Stimulated activated CD8-positive, alpha-beta memory T cell treated with anti-CD3 and anti-CD28 coated beads, Interleukin-12 subunit alpha, Interleukin-12 subunit beta, amount 100 ng/mL, for 4 hours (primary cell): ENCODE measurements at places on chromosomes 1 and 21.

DNA sequence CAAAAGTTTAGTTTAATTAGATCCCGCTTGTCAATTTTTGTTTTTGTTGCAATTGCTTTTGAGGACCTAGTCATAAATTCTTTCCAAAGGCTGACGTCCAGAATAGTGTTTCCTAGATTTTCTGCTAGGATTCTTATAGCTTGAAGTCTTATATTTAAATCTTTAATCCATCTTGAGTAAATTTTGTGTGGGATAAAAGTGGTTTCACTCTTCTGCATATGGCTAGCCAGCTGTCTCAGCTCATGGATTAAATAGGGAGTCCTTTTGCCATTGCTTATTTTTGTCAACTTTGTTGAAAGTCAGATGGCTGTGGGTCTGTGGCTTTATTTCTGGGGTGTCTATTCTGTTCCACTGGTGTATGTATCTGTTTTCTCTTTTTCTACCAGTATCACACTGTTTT lies 801.3 kb upstream of the ADGRL4 start:
- no peak for DNase-seq

- no peak for DNase-seq
Observed at GRCh38 chr1:106517224-106517623, 539.2 kb upstream of the PRMT6 start.

GRCh38 chr1:247561711-247562110 lies 12.8 kb downstream of the GCSAML start:
- DNase-seq: no peak

DNA sequence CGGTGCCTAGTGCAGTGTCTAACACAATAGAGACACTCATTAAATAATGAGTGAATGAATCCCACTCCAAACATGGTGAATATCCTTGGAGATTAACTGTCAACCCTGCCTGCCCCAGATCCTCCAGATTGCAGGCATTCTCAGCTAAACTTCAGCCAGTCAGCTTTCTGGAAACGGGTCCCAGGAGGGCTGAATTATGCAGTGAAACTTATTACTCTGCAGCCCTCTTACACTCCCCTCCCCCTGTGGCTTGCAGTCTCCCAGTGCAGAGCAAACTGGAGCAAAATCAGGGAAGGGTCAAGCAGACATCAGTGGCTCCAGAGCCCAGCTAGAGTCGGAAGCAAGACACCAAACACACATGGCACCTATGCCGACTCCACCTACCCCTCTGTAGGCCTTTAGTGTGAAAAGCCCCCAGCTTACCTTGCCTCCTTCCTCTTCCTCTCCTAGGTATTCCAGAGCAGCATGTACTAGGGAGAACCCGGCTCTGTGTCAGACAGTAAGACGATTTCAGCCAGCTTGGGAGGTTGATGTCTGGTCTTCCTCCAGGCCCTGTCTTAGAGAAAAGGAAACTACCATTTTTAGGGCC lies 6.5 kb upstream of the RGS16 start:
- DNase-seq: no peak

- DNase-seq: no peak
Observed at GRCh38 chr1:232238009-232238408, 391.9 kb downstream of the SIPA1L2 start.

DNA sequence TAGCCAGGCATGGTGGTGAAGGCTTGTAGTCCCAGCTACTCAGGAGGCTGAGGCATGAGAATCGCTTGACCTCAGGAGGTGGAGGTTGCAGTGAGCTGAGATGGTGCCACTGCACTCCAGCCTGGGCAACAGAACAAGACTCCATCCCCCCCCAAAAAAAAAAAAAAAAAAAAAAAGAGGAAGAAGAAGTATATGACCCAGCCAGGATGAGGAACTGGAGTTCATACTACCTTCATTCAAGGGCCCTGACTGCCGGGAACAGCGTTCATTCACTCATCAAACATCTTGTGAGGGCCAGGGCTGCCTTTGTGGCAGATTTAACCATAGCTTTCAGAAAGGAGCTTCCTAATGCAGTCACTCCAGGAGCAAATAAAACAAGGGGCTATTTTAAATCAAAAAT lies 127.6 kb downstream of the MRPS6 start:
- DNase-seq: no peak

GRCh38 chr1:192890134-192890533 lies 81.3 kb downstream of the RGS2 start:
- DNase-seq: no peak

- DNase-seq: no peak
Observed at GRCh38 chr1:220527908-220528678, at the start of gene MARK1. Gene MARK1 (plus strand): TSS chr1:220528136. CDS start chr1:220528823, 687 bp downstream.

- DNase-seq: no peak
Observed at GRCh38 chr1:86965012-86965826, 50.8 kb downstream of the HS2ST1 start.

- no peak for DNase-seq
Observed at GRCh38 chr1:30912224-30912623, 3.7 kb upstream of the SDC3 start.

DNA sequence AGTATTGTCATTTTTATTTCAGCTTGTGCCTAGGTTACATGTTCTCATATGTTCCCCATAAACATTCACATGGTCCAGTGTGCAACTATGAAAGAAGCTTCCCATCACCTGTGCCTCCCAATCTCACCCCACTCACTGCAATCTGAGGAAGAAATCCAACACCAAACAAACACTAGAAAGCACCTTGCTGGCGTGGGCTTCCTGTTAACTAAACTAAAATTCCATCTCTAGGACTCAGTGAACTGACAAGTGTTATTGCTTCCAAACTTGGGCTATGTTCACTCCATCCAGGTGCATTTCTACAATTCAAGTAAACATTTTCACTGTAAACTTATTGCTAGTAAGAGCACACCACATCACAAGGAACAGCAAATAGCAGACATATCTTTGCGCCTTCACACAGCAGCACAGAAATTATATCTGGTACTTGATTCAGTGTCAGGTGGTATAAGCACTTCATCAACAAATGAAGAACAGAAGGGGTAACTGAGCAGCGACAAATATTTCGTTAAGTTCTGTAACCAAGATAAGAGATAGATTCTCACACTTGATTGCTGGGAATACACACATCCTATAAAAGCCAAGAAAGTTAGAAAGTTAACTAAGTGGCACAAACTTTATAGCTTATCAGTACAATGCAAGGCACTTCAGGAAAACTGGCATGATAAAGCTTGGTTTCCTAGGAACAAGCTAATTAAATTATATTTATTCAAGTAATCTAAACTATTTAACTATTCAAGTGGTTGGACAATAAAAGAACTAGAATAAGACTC lies 8.9 kb upstream of the KCNJ15 start:
- DNase-seq: no peak

DNA sequence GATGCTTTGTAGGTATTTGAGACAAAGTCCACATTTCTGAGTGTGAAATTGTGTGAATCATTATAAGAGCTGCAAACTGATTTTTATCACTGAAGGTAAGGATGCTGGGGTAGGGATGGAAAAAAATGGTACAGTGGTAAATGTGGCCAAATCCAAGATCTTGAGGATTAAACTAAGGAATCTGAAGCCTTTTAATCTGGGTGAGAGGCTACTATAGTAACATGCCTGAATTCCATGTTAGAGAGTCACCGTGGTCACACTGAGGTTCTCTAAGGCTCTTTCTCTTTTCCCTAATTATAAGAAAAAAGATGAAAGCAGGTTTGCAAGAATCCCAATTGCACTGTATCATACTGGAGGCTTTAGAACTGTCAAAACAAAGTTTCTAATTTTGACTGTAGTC lies 17.6 kb downstream of the PTGER3 start:
- no peak for DNase-seq

DNA sequence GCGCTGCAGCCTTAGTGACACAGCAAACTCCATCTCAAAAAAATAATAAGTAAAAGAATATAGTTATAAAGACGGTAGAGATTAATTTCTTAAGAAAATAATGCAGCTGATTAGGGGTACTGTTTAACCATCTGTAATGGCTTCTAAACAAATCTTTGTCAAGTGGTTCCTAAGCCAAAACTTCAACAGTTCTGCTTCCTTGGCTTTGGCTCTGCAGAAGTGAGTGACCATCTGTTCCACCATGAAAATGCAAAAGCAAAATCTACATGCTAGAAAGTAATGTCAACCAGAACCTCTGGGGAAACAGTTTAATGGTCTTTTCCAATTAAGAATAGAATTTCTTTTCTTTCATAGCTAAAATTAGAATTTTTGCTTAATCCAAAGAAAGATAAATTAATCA lies 8.3 kb upstream of the SH2D5 start:
- no peak for DNase-seq

DNA sequence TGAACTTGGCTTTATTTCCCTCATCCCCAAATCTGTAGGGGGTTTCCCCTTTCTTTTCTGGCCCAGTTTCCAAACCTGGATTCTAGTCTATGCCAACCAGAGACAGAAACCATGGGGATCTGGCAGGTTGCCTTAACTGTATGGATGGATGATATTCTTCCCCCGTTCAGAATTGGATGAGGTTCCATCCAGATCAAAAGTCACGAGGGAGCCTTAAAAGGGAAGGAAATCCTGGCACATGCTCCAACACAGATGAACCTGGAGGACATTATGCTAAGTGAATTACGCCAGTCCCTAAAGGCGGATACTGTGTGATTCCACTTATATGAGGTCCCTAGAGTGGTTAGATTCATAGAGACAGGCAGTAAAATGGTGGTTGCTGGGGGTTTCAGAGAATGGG lies 124.4 kb downstream of the HUNK start:
- no peak for DNase-seq

DNA sequence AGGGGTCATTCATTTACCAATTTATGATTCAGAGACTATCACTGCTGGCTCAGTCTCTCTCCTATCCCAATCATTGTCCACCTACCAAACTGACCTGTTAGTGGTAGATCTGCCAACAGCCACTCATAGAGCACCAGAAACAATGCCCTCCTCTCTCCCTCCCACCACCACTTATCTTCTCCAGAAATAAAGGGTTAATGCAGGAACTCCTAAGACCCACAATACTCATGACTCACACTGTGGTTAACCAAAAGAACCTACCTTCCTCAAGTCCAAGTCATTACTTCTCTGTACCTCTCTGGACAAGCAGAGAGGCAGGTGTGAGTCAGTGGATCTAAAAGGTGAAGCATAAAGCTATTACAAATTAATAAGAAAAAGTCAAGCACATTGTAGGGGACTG lies 40.9 kb upstream of the CAMK1G start:
- no peak for DNase-seq

DNA sequence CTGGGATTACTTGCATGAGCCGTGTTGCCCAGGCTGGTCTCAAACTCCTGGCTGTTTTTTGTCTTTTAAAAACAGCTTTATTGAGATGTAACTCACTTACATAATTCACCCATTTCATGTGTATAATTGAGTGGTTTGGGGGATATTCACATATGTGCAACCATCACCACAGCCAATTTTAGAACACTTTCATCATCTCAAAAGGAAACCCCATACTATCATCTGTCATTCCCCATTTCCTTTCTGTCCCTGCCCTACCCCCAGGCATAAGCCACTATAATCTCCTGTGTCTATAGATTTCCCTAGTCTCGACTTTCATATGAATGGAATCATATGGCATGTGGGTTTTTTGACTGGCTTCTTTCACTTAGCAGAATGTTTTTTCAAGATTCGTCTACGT lies 43.3 kb downstream of the GPR137B start:
- no peak for DNase-seq

DNA sequence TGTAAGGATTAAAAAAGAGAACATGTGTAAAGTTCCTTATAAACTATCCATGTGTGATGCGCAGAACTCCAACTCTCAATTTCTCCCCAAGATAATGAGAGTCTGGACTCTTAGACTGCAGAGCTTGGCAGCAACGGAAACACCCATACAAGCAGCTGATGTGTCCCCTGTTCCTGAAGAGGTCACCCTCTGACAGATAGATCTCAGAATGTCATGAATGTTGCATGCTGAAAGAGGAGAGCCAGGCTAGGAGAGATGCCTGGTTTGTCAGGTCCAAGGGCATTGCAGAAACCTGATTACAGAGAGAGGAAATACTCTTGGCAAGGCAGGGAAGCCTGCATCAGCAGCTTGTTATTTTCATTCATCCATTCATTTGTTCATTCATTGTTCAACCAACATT lies 24.2 kb downstream of the MTARC1 start:
- no peak for DNase-seq

- no peak for DNase-seq
Observed at GRCh38 chr1:16191309-16191708, 21.1 kb downstream of the ARHGEF19 start.

- DNase-seq: no peak
Observed at GRCh38 chr1:51559064-51559500, 40.0 kb upstream of the EPS15 start.

DNA sequence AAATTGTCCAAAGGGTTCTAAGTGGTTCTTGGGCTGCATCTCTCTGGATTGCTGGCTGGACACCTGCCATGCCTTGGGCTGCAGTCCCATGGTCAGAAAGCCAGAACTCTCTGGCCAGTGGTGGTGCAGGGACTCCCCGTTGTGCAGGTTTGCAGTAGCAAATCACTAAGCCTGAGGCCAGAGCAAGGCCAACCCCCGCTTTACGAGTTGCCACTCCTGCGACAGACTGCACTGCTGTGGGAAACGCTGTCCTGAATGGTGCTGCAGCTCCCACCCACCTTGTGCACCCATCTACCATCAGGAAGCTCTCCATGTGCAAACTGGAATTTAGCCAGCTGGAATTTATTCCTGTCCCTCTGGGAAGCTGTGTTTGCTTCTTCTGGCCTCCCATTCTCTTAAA lies 45.7 kb downstream of the LHX4 start:
- DNase-seq: no peak

DNA sequence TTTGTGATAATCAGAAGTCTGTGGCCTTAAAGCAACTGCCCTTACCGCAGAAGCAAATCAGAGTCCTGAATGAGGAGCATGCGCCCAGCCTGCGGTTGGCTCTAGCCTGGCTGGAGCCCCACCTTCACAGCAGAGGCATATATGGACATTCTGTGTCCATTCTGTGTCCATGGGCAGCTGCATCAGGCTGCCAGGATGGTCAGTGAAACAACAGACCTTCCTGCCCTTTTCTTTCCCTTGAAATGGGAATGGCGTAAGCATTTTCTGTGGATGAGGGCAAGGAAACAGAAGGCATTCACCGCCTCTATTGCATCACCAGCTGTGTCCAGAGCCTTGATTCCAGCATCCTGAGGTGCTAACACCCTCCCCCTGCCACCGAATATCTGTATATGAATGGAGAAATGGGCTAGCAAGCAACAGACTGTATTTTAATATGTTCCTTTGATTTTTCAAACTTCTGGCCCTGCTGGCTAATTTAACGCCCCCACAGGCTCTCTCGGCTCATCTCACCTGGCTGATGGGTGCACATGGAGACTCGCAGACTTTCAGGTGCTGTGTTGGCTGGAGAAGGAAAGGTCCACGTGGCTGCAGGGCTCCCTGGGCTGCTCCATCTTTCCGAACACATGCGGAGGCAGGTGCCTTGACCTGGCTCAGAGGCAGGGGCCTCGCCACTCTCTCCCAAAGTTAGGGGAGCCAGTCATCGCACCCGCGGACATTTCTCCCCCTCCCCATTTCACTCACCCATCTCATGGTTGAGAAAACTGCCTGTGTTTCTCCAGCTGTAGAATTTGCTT lies 159.2 kb downstream of the GALNT2 start:
- no peak for DNase-seq

GRCh38 chr1:230825761-230826160 lies 42.6 kb downstream of the C1orf198 start:
- no peak for DNase-seq
